Activated T-cell treated with anti-CD3 and anti-CD28 coated beads, Interleukin-2, amount 50 U/mL, for 24 hours (primary cell): ENCODE measurements at places on chromosomes 2 and 18.

DNA sequence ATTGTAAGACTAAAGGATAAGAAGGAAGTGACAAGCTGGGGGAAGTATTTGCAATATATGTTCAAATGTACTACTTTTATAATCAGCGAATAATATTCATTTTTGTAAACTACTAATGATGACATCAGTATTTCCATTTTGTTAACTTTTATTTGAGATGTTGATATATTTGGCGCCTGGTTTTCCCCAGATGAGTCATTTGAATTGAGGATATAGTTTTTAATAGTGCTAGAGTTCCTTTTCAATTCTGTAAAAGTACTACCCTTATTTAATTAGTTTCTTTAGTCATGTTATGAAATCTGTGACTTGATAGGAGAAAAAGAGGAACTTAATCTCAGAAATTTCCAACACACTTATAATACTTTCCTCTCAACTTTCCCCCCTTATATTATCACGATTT, 495.3 kb downstream of the IRS1 start:
- no peak for DNase-seq

DNA sequence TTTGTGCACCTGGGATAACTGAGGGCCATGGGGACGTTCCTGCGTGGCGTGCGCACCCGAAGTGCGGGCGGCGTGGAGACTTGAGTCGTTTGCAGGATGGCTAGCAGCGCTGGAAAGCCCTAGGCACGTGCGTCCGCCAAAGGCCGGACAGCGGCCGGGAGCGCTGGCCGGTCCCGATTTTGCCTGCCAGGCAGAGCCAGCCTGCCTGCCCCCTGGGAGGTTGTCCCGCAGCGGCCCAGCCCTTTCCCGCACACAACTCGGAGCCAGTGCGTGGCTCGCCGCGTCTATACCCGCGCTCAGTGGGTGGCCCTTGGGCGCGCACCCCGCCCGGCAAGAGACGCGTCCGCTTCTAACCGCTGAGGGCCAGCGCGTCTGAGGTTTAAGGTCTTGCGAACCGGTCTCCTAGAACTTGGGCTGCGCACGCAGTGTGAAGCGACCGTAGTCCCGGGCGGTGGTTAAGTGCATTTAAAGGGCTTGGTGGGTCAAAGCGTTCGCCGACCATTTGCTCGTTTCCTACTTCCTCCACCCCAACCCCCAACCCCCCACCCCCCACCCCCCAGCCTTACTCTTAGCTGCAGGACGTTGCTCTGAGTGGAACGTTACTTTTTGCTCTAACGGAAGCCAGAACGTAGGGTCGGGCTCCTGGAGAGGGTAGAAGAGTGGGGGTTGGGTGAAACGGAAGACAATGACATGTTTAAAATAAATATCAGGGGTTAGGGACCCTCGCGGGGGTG, 627 bp downstream of the CDCA7 start:
- peak; percentile 65 for DNase-seq

DNA sequence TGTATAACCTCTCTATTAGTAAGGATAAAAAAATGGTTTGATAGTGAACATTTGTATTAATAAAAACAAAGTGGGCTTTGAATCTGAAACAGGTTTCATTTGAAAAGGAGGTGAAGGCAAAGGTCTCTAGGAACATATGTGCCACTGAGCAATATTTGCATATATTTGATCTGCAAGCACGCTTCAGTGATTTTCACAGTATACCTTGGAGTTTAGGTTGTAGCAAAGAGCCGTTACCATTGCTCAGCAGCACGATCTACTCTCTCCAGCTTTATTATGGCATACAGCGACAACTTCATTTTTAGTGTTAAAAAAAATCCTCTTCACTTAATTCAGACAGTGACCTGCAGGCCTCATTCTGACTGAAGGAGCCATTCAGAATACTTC, 75.8 kb upstream of the ZEB2 start:
- DNase-seq = no peak

- no peak for DNase-seq
Observed at GRCh38 chr18:27862041-27862682, 314.8 kb downstream of the CDH2 start.

GRCh38 chr2:240787521-240788472, 32.2 kb downstream of the KIF1A start:
- no peak for DNase-seq

DNA sequence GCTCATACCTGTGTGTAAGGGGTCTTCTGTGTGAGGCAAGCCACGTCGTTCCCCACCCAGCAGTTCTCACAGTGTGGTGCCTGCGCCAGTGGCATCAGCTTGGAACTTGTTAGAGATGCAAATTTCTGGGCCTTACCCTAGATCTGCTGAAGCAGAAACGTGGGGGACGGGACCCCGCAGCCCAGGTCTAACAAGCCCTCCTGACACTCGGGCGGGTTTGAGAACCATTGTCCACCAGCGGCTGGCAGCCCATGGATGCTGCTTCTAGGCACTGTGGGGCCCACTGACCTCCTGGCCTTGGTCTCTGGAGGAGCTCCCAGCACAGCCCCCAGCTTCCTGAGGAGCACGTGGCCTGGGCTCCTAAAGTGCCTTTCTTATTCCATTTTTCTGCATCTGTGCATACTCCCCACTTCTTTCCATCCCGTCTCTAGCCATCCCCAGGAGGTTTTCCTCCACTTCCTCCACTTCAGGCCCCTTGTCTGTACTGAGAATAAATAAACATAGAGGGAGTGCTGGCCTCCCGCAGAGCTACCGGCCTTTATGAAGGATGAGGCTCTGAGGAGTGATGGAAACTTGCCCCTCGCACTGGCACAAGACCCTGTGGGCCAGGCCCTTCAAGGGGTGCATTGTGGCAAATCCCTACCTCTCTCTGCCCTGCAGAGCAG, 94.3 kb downstream of the GALR1 start:
- DNase-seq = no peak

DNA sequence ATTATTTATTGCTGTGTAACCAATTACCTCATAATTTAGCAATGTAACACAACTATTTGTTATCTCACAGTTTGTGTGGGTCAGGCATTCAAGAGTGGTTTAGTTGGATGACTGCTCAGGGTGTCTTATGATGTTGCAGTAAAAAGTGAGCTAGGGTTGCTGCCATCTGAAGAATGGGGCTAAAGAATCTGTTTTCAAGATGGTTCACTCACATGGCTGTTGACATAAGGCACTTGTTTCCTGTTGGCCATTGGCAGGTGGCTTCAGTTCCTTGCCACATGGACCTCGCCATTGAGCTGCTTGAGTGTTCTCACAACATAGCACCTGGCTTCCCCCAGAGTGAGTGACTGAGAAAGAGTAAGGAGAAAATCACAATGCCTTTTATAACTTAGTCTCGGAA, 123.2 kb downstream of the TMEM17 start:
- DNase-seq = no peak

GRCh38 chr18:59623456-59624368, 73.5 kb downstream of the CCBE1 start:
- no peak for DNase-seq

- no peak for DNase-seq
Observed at GRCh38 chr18:6546229-6546628, 131.5 kb upstream of the L3MBTL4 start.

GRCh38 chr2:263774-264492, at the start of gene SH3YL1:
TSS of gene SH3YL1 (minus strand) at chr2:264032. CDS start at chr2:263984, 48 bp downstream.
- peak; percentile 67 for DNase-seq

DNA sequence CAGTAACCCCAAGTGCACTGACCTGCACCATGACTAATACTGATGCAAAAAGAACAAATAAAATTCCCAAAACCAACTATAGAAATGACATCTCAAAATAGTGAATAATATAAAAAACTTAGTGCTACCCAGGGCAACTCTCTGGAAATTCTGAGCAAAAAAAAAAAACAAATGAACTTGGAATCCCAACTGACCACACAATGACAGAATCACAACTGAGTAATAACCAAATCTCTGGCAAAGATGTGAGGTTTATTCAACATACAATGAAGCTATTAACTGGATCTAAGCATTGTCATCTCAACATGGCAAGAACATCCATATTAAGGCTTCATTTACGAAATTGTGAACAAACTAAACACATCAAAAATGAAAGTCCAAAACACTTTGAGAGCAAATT, 22.7 kb downstream of the EXOC6B start:
- no peak for DNase-seq

DNA sequence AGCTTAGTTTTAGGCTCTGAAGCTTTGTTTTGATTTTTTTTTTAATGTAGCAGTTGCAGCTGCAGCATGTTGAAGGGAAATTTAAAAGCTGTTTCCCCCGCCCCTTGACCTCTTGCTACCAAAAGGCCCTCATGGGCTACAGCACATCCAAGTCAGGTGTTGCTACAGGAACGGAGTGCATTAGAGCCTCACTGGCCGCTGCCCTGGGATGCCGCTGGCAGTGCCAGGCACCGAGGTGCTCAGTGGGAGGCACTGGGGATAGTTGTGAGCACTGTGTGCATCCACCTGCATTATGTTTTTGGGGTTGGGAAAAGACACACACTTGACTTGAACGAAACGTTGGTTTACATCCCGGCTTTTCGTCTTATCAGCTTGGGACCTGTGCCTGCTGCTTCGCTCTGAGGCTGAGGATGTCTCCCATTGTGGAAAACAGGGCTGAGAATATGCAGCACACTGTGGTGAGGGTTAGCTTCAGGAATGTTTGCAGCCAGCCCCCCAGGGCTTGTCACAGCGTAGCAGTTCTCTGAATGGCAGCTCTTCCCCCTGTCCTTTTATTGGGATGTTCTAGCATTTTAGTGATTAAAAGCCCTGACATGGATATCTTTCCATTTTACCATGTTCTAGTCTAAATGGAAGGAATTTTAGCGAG, 24.1 kb downstream of the DCDC2C start:
- DNase-seq = no peak

DNA sequence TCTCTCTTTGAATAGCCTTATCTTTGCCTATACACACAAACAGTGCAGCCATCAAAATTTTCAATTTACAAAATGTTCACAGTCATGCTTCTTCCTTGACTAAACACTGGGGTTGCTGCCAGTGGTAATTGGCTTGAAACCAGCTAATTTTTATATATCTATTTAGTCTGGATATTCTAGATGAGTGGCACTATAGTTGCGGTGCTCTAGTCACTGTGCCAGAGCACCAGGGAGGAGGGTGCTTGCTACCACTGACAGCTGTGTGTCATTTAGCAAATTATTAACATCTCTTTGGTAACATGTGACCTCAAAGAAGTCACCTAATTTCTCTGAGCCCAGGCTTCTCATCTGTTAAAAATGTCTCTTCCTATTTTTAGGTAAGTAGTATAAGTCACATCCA, 130.4 kb downstream of the MEIS1 start:
- no peak for DNase-seq

GRCh38 chr2:237697586-237698357, 70.4 kb downstream of the LRRFIP1 start:
- no peak for DNase-seq

GRCh38 chr2:181977661-181978350, 7.8 kb upstream of the PPP1R1C start:
- no peak for DNase-seq

DNA sequence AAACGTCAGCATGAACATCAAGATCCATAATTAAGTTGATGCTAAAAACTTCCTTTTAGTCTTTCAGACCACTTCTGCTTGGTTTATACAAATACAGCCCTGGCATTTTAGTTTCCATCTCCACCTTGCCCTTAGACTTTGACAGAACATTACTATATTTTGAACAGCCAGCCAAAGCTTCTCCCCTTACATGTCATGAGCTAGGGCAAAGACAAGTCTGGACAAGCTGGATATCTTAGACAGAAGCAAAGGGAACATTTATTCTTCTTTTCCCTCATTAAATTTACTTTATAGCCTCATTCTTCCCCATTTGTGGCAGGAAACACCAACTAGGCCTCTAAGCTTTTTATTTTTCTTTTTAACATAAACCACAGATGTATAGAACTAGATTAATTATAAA, 403.3 kb downstream of the SUCLG1 start:
- DNase-seq = no peak

DNA sequence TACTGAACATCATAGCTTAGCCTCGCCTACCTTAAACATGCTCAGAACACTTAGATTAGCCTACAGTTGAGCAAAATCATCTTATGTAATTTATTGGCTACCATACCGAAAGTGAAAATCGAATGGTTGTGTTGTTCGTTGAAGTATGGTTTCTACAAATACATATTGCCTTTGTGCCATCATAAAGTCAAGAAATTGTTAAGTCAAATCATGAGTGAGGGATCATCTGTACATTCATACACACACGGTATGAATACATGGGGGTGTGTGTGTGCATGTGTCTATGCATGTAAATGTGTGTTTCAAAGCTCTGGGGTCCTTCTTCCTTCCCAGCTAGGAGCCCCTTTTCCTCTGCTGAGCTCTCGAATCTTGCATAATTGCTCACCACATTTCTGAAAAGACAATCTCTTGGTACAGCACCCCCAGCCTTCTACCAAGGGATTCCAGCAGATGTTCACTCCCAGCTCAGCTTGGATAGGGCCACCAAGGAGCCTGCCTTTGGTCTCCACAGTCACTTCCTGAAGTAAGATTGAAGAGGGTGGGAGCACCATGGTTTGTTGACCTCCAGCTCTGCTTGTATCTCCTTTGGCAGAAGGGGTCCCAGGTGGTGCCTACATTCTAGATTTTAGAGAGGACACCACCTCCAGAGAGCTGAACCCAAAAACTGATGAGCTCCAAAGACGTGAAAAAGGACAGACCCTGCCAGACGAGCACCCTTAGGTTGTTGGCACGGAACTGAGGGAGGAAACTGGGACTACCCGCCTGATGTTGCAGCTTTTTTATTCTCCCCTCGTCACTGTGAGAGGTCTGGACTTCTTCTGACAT, 33.2 kb upstream of the CYP1B1 start:
- no peak for DNase-seq

DNA sequence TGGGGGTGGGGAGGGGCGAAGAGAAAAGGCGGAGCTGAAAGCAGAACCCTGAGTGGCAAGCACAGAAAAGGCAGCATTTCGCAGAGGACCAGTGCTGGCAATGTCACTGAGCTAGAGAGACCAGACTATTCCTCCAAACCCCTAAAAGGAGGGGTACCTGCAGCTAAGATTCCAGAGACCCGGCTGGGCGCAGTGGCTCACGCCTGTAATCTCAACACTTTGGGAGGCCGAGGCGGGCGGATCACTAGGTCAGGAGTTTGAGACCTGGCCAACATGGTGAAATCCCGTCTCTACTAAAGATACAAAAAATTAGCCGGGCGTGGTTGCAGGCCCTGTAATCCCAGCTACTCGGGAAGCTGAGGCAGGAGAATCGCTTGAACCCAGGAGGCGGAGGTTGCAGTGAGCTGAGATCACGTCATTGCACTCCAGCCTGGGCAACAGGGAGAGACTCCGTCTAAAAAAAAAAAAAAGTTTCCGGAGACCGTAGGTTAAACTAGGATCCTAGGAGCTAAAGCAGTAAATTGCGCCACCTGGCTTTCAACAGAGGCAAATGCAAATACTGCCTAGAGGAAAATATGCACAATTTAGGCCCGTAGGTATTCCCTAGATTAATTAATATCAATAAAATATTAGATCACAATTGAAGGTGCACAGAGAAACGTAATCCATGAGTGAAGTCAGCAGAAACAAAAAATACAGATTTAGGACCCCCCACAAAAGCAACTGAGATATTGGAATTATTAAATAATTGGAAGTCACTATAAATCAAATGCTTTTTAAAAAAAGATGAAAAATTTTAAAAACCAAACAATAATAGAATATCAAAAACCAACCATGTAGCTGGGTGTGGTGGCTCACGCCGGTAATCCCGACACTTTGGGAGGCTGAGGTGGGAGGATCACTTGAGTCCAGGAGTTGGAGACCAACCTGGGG, 4.9 kb downstream of the UCN start:
- peak; percentile 60 for DNase-seq
